T-helper 22 cell (primary cell): ENCODE measurements at places on chromosomes 11 and 22.

DNA sequence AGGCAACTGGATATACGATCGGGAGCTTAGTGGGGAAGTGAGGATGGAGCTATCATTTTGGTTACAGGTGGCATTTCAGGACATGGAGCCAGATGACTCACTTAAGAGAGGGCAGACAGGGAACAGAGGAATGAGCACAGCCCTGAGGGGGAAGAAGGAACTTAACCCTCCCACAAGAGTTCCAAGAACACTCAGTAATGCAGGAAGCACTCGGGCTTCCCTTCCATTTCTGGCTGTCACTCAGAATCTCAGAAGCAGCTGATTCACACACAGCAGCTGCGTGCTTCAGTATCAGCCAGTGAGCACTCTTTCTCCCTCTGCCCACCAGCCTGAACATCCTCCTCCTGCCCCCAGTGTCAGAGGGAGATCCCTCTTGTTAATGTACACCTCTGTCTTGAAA lies 34.8 kb downstream of the EFCAB6 start:
- no peak for DNase-seq

DNA sequence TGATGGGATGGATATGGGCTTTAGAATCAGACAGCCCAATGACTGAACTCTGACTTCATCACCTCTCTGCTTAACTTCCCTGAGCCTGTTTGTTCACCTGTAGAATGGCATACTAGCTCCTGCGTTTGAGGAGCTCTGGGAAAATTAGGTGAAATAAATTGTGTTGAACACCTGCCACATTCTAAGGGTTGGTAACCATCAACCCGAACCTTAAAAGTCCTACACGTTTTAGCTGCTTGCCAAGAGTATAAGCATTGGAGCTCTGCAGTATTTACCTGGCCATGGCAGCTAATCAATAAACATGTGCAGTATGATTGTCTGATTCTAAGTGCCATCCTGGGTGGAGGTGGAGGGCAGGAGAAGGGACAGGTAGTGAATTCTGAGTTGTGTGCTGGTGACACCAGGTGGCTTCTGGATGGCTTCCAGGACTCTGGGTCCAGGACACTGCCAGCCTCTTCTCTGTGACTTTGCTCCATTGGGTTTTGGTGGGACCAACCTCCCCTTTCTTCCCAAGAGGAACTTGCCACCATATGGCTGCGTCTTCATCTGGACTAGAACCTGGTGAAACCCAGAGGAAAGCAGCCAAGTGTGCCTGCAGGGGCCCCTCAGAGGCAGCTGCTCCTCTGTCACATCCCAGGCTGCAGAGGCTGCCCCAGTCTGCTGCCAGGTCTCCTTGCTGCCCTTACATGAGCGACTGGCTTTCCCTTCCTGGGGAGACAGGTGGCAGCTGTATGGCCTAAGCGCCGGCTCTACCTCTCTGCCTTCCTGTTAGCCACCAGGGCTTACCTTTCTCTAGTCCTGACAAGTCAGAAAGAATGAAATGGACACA lies 85.6 kb downstream of the CACNG2 start:
- DNase-seq, result no peak

DNA sequence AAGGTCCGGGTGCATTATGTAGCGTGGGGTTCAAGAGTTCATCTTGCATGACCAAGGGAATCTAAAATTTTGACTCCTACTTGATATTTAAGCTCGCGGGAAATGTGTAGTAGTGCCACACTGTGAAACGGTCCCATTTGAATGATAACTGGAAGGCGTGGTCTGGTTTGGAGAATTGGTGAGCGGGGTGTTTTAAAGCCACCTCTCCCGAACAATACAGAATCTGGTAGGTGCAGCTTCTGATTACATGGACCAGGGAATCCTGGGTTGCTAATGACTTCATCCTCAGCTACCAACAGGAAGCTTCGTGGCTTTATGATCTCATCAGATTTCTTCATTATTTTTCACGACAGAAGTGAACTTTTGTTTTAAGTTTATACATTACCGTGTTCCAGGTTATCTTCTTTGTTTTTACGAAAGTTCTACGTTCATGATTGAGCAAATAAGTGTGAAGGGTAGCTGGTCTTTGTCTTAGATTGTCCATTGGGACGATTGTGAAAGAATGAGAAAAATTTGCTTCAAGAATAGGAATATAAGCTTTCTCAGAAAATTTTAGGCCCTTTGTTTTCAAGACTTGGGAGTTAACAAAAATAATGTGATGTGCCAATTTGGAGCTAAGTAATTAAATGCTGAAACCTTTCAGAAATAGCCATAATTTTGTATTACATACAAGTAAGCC lies 1.7 kb downstream of the QSER1 start:
- peak; percentile 45 for DNase-seq

GRCh38 chr11:104219096-104219495 lies 55.1 kb upstream of the PDGFD start:
- DNase-seq, result no peak

DNA sequence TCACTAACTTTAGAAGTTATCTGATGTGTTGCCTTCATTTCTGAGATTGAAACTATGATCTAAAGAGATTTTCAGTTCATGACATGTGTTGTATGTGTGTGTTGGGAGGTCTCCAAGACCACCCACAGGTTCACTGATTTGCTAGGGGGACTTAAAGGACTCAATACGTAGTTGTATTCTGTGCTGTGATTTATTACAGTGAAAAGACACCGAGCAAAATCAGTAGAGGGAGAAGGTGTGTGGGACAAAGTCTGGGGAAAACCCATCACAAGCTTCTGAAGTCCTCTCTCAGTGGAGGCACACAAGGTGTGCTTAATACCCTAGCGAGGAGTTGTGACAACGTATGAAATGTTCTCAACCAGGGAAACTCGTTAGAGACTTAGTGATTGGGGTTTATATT lies 35.6 kb downstream of the RNF169 start:
- DNase-seq, result no peak

DNA sequence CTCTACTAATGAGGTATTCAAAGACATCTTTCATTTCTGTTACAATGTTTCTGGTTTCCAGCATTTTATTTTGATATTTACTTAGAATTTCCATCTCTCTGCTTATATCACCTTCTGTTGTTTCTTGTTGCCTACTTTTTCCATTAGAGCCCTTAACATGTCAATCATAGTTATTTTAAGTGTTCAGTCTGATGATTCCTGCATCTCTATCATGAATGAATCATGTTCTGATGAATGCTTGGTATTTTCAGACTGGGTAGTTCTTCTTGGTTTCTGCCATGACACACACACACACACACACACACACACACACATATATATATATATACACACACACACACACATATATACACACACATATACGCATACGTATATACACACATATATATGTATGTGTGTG lies 486.4 kb upstream of the ISX start:
- no peak for DNase-seq

DNA sequence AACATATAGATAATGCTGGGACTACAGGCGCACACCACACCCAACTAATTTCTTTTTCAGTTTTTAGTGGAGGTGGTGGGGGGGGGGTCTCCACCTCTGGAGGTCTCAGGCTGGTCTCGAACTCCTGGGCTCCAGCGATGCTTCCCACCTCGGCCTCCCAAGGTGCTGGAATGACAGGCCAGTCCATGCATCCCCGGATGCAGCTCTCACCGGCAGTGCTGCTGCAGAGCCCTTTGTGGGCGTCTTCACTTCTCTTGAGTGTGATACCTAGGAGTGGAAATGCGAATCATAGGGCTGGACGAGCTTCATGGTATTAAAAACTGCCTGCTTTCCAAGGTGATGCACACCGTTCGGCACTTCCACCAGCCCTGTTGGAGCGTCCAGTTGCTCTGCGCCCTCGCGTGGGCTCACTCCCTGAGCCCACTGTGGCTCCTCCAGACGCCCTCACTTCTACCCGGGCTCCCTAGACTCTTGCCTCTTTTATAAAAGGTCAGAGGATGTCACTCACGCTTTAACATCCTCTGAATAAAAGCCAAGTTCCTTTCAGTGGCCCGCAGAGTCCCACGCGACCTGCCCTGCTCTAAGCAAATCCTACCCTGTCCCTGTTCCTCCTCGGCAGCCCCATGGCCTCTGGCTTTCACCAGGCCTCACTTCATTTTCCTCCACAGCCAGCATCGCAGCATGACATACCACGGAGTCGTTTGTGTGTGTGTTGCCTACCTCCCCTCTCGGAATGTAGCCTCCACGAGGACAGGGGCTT lies 837 bp upstream of the BID start:
- no peak for DNase-seq

- no peak for DNase-seq
Observed at GRCh38 chr11:129209891-129210830, 18.0 kb upstream of the ARHGAP32 start.

DNA sequence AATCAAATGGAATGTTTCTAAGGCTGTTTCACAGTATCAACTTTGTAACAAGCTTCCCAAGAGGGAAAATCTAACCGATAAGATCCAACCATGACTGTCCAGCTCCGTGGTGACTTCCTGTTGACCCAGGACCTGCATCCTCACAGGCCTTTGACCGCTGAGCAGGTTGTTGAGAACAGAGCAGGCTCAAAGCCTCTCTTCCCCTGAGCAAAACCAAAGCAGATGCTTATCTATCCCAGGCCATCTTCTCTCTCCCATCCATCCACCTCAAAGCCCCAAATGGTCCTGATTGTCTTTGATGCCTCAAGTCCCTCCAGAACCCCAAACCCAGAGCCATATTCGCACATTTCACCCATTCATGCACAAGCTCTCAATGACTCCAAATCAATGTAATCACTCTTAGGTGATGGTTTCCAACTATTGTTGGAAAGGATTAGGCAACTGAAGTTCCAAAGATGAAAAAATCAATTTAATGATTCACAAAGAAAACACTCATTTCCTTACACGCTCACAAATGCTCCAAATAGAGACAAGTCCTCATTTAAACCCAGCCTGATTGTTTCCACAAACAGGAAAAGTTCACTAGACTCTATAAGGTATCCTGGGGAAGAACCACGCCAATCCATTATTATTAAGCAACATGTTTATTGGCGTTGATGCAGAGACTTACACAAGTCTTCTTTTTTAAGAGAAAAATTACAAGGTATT lies 48.7 kb downstream of the C11orf58 start:
- DNase-seq, result no peak

GRCh38 chr11:28621753-28622152 lies 513.6 kb downstream of the METTL15 start:
- DNase-seq, result no peak

DNA sequence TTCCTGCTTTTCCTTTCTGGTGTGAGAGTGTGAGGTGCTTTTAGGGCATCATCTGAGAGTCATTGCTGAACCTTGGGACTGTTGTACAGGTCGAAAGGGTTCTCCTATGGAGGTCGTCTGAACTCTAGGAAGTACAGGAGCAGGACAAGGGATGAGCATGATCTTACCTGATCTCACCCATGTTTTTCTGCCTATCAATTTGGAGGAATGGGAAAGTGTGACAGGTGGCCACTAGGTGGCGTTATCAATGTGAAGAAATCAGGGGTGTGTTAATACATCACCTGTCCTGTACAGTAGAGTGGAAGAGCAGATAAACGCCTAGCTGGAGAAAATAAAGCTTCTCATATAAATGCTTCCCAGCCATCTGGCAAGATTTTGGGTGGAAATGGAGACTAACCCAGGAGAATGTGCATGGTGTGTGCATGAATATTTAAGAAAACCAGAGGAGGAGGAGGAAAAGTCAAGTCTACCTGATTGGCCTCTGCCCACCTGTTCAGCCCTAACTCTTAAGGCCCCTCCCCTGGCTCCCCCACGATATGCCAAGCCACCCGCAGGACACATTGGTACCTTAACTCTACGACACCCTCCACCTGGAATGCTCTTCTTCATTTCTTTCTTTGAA lies 72.0 kb upstream of the NARS2 start:
- peak; percentile 4 for DNase-seq

DNA sequence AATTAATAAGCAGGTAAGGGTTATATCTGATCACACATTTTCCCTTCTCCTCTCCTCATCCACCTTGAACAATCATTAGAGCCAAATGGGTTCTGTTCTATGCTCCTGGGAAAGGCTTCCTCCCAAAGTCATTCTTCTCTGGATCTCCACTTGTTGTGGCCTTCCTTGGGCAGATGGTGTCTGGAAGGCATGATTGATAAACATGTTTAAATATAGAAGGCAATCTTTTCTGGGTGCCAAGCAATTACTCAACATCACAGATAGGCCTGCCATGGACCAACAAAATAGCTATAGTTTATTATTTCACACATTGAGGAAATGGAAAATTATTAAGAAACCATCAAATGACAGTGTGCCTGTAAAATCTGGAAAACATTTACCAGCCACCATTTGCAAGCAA lies 73.5 kb downstream of the KCNA4 start:
- no peak for DNase-seq

DNA sequence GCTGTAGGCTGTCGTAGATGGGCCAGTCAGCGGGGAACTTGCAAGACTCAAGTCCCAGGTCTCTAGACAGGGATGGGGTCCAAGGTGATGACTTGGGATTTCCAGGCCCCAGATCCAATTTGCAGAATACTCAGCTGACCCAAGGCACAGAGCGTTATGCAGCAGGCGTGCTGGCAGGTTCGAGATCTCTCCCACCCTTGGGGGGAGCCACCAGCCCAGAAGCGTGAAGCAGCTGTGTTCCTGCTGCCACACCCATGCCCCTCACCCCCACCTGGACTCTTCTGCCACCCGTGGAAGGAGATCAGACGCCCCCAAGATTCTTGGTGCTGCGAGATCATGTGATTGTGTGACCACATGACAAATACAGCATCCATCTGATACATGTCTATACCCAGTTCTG lies 142.6 kb downstream of the BRD1 start:
- DNase-seq, result no peak

DNA sequence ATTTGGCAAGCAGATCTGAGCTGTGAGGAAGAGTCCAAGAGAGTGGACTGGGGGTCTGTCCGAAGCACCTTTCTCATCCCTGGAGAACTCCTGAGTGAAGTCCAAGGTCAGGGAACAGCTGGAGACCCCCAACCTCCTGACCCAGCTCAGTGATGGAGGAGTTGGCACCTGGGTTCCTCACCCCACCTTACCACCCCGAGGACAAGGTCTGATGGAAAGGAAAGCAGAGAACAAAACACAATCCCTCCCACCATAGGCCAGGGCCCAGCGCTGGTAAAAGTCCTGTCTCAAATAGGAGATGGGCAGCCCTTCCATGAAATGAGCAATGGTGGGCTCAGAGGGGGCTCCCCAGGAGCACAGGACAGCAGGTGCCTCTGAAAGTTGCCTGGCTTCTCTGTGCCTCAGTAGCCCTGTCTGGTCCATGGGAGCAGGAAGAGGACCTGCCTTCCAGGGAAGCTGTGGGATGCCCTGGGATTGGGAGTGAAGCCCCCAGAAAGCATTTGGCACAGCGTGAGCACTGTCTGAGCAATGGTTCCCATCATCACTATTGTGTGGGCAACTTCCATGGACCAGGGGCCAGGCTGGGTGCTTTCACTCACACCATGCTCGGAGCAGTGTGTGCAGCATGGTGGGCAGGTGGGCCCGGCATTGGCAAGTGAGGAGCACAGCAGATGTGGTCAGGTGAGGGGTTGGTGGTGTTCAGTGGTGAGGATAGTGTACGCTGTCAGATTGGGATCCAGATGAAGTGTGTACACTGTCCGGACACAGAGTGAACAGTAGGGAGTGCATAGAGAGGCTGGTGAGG lies 7.5 kb downstream of the TRIM29 start:
- no peak for DNase-seq

- DNase-seq, result no peak
Observed at GRCh38 chr11:74138021-74138420, 32.8 kb downstream of the C2CD3 start.
